Epithelial cell of proximal tubule (primary cell): ENCODE measurements at places on chromosomes 5 and 9. TPM values are rescaled to one million over a fixed set of nuclear protein-coding genes. Genes with fewer than 3 reads are reported as not detected.

FAXDC2 gene
- total RNA-seq = 0.52 and 0.72 TPM in 2 replicates

GRCh38 chr9:74132986-74133385 lies 364.1 kb upstream of the RORB start:
- no peak for DNase-seq

GRCh38 chr5:11904265-11904906 lies at the start of gene CTNND2:
CTNND2 (minus strand) TSS chr5:11904446; CDS start chr5:11903853, 593 bp downstream.
- no peak for DNase-seq

- no peak for DNase-seq
Observed at GRCh38 chr5:135930029-135930948, 24.5 kb downstream of the LECT2 start.

LRRC19 gene
- total RNA-seq = not detected in 2 replicates

GRCh38 chr5:157160001-157160400 lies 6.1 kb downstream of the GARIN3 start:
- no peak for DNase-seq

MELK gene
- 64.5 and 87.8 TPM in 2 replicates for total RNA-seq

CDH9 gene
- total RNA-seq = not detected in 2 replicates

DNA sequence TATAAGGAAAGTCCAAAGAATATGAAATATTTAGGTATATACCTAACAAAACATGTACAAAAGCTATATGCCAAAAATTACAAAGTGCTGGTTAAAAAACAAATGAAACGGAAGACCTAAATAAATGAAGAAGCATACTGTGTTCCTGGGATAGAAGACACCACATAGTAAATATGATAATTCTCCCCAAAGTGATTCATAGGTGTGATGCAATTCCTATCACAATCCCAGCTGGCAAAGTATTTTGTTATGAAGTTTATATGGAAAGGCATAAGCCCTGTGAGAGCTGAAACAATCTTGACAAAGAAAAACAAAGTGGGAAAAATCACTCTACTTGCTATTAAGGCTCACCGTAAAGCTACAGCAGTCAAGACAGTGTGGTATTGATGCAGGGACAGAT lies 2.6 kb upstream of the SMIM23 start:
- no peak for DNase-seq

- DNase-seq = no peak
Observed at GRCh38 chr5:133307275-133307674, 255.5 kb downstream of the HSPA4 start.

DNA sequence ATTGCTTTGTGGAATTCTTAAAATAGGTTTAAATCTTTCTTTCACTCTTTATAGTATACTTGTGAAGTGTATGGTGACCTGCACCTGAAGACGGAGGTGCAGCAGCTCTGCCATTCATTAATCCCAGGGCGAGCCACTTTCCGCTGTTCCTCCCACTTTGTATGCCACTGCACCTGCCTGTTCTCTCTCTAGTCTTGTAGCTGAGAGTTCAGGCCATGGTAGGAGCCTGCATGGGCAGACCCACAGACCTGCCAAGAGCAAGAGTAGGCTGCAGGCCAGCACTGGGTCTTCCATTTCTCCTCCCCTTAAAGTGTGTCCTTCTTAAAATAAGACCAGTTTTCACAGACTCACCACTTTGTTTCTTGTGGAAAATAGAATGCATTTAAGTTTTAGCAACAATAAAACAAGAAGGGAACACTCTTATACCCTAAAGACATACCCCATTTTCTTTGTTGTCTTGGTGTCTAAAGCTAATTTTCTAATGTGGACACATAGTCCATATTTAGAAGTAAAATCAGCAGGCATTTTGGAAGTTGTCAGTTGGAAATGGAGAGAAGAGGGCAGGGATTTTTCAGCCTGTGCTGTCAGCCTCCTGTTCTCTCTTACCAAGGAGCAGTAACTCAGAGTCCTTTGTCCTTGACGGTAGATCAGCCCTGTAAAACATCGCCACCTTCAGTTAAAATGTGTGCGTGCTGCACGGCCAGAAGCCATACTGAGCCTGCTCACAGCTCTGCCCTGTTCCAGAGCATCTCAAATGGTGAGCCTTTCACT lies 103.2 kb downstream of the SNCAIP start:
- peak; percentile 22 for DNase-seq

GRCh38 chr5:114565139-114565538 lies 203.3 kb downstream of the KCNN2 start:
- no peak for DNase-seq

DNA sequence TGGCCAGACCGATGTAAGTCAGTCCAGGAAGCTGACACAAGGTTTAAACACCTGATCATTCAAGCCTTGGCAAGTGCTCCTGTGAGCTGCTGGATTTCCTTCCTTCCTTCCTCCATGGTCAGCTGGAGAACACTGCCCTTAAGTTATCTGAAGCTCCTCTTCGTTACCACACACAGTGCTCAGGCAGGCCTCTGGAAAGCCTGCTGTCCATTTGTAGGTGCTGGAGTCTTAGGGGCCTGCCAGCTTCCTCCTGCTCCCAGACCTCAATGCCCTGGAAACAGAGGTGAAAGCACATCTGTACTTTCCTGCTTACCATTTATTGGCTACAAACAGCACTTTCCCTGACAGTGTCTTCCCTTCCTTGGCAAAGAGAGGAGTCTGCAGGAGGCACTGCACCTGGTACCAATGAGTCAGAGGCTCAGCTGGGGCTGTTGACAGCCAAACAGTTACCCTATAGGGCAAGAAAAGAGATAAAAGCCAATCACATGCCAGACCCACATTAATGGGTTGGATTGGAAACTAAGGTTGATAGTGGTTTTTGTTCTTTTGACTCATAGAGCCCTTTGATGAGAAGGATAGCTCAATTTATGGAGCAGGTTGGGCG lies 72.6 kb upstream of the PUM3 start:
- no peak for DNase-seq

GRCh38 chr5:133775584-133776304 lies 163.4 kb upstream of the FSTL4 start:
- no peak for DNase-seq

LCN9 gene
- not detected in 2 replicates for total RNA-seq

- DNase-seq = no peak
Observed at GRCh38 chr9:108001237-108001636, 511.7 kb upstream of the KLF4 start.

LPAR1 gene
- 8.5 and 13.0 TPM in 2 replicates for total RNA-seq

DNA sequence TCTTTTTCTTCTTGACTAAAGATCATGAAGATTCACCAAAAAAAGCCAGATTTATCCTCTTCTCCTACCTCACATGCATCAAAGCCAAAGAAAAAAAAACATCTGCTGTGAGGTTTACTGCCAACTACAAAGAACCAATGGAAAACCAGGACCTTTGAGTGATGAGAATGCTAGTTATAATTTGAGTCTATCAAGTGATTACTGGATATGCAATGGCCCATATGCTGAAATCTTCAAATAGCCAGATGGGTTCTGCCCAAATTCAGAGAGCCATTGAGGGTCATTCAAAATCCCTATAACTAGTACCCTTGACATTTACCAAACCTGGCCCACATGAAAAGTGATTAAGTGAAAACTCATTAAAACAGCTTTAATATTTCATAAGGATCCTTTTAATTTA lies 78.4 kb upstream of the ACO1 start:
- DNase-seq = no peak

- no peak for DNase-seq
Observed at GRCh38 chr9:88503845-88504764, 30.9 kb upstream of the NXNL2 start.

DNA sequence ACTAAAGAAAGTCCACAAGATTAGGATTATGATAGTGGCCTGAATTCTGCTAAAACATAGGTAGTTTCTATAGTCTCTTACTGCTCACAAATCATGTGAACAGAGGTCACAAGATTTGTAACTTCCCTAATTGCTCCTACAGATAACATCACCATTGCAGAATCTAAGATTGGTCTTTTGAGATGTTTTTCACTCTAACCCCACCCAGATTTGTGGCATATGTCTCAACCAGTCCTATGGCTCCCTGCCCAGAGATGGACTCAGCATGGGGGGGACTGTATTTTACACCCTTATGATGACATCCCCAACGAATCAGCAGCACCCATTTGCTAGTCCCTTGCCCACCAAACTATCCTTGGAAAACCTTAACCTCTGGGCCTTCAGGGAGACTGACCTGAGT lies 1046.2 kb downstream of the CDH12 start:
- peak; percentile 40 for DNase-seq

DNA sequence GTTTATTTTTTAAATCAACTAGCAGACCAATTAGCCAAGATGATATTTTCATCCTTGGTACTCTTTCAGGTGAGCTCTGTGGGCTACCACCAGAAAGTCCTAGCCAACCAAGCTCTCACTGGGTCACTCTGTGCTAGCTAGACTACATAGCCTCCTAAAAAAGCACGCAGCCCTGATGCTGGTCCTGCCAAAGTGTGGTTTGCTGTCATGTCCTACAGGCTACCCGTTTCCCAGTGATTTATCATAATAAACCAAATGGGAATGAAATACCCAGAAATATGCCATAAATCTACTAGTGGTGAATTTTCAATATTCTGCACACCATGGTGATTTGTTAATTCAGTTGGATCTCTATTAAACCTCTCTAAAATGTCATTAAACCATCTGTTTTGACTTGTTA lies 481.4 kb downstream of the RAB3C start:
- DNase-seq = no peak

DNA sequence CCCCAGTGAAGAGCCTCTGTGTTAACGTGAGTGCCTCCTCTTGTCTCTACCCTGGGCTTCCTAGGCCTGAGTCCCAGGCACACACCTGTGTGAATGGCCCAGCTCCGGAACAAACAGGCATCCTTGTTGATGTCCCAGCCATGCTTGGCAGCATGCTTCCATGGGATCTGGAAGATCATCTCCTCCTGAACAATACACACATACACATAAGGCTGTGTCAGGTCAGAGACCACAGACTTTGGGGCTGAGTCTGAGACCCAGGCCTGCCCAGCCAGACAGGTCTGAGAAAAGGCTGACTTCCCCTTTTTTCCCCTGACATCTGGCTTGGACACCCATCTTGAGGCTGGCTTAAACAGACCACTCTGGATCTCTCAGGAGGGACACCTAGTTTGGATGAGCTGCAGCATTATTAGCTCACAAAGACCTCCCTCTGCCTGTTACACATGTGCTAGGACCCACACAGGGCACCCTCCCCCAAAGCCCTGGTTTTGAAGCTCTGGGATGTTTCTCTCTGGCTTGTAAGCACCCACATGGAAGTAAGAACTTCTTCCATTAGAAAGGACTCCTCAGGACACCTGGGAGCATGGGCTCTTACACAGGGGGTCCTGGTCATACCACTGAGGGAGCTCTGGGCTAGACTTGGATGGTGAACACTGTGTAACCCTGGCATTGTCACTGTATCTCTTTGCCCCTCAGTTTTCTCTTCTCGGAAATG lies 2.6 kb downstream of the IRF1 start:
- DNase-seq = no peak

- DNase-seq = no peak
Observed at GRCh38 chr9:96605328-96605727, 14.3 kb downstream of the CDC14B start.

DNA sequence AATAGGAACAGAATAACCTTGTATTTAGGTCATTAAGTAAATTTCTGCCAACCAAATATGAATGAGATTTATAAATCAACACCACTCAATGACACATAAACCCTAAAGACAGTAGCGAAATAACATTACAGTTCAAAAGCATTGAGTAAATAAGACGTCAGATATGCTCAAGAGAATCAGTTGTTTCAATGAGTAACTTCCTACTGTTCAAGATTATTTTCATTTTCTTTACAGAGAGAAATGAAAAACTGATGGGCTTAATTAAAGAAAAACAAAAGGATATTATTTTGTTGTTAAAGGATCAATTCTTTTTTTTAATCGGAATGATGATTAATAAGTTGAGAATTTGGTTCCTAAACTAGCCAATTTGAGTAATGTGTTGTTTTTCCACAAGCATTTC lies 150.1 kb downstream of the BNC2 start:
- DNase-seq = no peak

- no peak for DNase-seq
Observed at GRCh38 chr5:129716235-129716634, 31.7 kb upstream of the MINAR2 start.

DNA sequence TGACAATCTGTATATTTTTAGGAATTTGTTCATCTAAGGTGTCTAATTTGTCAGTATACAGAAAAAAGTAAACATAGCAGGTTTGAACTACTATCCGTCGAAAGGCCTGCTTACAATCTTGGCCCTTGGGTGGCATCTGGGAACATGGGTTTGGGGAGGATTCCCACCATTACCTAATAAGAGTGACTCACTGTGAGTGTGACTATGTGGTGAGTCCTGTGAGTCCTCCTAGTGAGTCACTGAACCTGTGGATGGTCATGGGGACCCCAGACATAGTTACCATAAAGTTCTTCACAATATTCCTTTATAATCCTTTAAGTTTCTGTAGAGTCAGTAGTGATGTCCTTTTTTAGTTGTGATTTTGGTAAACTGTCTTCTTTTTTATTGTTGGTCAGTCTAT lies 37.0 kb downstream of the RNF130 start:
- DNase-seq = peak; percentile 18

GRCh38 chr9:116643691-116644090 lies 43.4 kb upstream of the TRIM32 start:
- no peak for DNase-seq

- DNase-seq = no peak
Observed at GRCh38 chr9:37028420-37029031, 5.5 kb downstream of the PAX5 start.

RICTOR gene
- total RNA-seq = 10.1 and 13.8 TPM in 2 replicates

- DNase-seq = no peak
Observed at GRCh38 chr9:131744171-131744719, 4.4 kb upstream of the RAPGEF1 start.

SLC36A3 gene
- total RNA-seq = not detected in 2 replicates

GRCh38 chr5:82375488-82376244 lies 97.5 kb upstream of the RPS23 start:
- DNase-seq = no peak

RNF208 gene
- total RNA-seq = 0.22 and 1.5 TPM in 2 replicates

- no peak for DNase-seq
Observed at GRCh38 chr5:54194318-54194717, 116.1 kb downstream of the ARL15 start.

PCDHGA9 gene
- 1.1 and 1.9 TPM in 2 replicates for total RNA-seq

GRCh38 chr9:107698779-107699178 lies 209.2 kb upstream of the KLF4 start:
- no peak for DNase-seq

DNA sequence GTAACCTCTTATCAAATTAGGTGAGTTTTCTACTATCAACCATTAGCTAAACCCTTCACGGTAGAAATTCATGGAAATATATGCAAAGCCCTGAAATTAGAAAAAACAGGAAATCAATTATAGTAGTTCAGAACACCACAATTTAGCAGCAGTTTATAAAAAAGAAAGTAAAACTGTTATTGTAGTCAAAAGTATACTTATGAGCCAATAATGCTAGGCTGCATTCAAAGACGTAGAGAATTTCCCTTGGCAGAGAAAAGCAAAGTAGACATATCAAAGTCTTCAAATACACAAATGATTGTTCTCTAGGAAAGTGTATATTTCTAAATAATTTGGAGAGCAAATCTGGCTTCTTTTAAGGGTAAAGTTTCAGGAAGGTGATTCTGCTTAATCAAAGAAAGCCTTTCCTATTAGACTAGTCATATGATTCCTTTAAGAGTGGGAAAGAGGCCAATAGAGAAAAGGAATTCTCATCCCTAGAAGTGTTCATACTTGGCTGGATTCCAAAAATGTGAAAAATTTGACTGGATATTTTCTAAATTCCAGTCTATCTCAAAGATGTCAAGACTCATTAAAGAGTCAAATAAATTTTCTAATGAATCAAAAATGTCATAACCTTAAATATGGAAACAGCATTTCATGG lies 185.5 kb downstream of the SMC2 start:
- no peak for DNase-seq

CIZ1 gene
- total RNA-seq = 56.7 and 76.7 TPM in 2 replicates
